Calu3 (cell line): ENCODE measurements at places on chromosomes 13 and 19. TPM values are rescaled to one million over a fixed set of nuclear protein-coding genes. Genes with fewer than 3 reads are reported as not detected.

- no peaks in the 10 kb centered on the region for H3K4me1 ChIP-seq
- no peak overlapping the region for H3K4me3 ChIP-seq
- H3K27me3 ChIP-seq: no peaks in the 10 kb centered on the region
- H3K27ac ChIP-seq: no peak overlapping the region
Measured at GRCh38 chr13:40076765-40077362, 421.4 kb downstream of the COG6 start.

DNA sequence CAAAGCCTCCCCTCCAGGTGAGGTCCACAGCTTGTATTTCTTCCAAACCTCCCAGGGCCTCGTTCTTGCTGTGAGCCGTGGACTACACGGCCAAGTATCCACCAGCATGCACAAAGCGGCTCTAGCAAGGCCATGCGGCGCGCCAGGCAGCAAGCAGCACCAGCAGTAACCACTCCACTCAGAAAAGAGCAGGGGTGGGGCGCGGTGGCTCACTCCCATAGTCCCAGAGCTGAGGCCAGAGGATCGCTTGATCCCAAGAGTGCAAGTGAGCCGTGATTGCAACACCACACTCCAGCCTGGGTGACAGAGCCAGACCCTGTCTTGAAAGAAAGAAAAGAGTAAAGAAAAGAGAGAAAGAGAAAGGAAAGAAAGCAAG lies 4.7 kb downstream of the CCDC8 start:
- peaks cover 62% of the 10 kb centered on the region for H3K27me3 ChIP-seq
- peaks cover 19% of the 10 kb centered on the region for H3K4me1 ChIP-seq
- no peak for DNase-seq
- H3K27ac ChIP-seq: no peak overlapping the region
- peaks cover 16% of the 10 kb centered on the region for H3K36me3 ChIP-seq
- H3K4me3 ChIP-seq: no peak overlapping the region

- no peaks in the 10 kb centered on the region for H3K27me3 ChIP-seq
- H3K4me1 ChIP-seq: no peaks in the 10 kb centered on the region
- DNase-seq: no peak
- no peak overlapping the region for H3K4me3 ChIP-seq
- peaks cover 31% of the 10 kb centered on the region for H3K36me3 ChIP-seq
Measured at GRCh38 chr19:2755448-2755705, 15.6 kb upstream of the SLC39A3 start.

DNA sequence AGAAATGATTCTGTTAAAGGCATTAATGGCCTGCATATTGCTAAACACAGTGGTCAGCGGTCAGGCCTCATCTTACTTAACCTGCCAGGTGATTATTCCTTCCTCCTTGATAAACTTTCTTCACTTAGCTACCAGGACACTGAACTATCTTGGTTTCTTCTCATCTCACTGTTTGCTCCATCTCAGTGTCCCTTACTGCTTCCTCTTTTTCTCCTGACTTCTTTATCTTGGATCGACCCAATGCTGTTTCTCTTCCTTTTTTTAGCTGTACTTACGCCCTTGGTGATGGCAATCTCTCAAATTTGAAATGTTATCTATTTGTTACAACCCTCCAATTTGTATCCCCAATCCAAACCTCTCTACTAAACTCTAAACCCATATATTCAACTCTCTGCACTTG lies 7.8 kb upstream of the CLC start:
- H3K4me1 ChIP-seq: no peaks in the 10 kb centered on the region
- H3K4me3 ChIP-seq: no peak overlapping the region
- H3K27ac ChIP-seq: no peak overlapping the region
- no peak for DNase-seq
- no peaks in the 10 kb centered on the region for H3K36me3 ChIP-seq
- H3K27me3 ChIP-seq: peaks cover 96% of the 10 kb centered on the region

- H3K36me3 ChIP-seq: peaks cover 16% of the 10 kb centered on the region
- H3K4me1 ChIP-seq: no peaks in the 10 kb centered on the region
- H3K27ac ChIP-seq: no peak overlapping the region
- H3K27me3 ChIP-seq: no peaks in the 10 kb centered on the region
- no peak for DNase-seq
- no peak overlapping the region for H3K4me3 ChIP-seq
Measured at GRCh38 chr19:7550987-7551761, 15.7 kb downstream of the PNPLA6 start.

DNA sequence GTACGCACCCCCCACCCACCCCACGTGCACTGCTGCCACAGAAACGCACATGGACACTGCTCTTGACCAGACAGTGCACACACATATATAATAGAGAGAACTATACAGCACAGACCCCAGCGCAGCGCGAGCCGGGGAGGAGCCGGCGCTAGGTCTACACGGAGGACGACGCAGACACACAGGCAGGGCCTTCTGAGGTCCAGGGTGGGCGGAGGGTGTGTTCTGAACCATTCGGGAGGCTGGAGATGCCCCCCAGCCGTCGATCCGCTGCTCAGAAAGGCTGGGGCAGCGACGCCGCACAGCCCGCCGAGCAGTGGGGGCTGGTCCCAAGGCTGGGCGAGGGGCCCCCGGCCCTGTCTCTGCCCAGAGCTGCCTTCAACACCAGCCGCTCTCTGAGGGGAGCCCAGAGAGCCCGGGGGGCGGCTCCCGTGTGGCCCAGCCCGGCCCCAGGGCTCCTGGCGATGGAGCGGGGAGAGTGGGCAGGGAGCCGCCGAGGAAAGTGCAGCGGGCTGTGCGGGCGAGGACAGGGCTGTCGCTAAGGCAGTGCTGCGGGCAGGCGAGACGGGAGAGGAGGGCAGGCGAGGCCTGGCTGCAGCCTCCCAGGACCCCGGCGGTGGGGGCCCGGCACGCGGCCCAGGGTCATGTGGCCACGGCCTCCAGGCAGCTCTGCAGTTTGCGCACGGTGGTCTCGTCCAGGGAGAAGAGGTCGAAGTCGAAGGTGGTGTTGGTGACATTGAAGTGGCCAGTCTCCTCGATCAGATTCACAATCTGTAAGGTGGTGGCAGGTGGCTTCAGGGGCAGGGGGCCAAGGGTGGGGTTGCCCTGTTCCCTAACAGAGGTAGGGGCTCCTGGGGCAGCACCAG lies 67.1 kb downstream of the MLLT1 start:
- no peak for DNase-seq
- H3K27ac ChIP-seq: no peak overlapping the region
- H3K4me1 ChIP-seq: no peaks in the 10 kb centered on the region
- no peaks in the 10 kb centered on the region for H3K27me3 ChIP-seq
- H3K36me3 ChIP-seq: peaks cover 8% of the 10 kb centered on the region
- H3K4me3 ChIP-seq: no peak overlapping the region

- no peak for DNase-seq
- H3K36me3 ChIP-seq: no peaks in the 10 kb centered on the region
- no peaks in the 10 kb centered on the region for H3K27me3 ChIP-seq
- no peak overlapping the region for H3K27ac ChIP-seq
Measured at GRCh38 chr19:13010038-13010991, 15.0 kb downstream of the NFIX start.

GRCh38 chr13:113584870-113585671 lies 518 bp downstream of the TFDP1 start:
- H3K27ac ChIP-seq: no peak overlapping the region
- H3K4me3 ChIP-seq: peak overlapping the region; percentile 79
- H3K27me3 ChIP-seq: no peaks in the 10 kb centered on the region
- DNase-seq: peak; percentile 0
- H3K36me3 ChIP-seq: peaks cover 13% of the 10 kb centered on the region

GRCh38 chr19:11092181-11092538 lies 2.9 kb downstream of the LDLR start:
- peaks cover 90% of the 10 kb centered on the region for H3K36me3 ChIP-seq
- H3K4me1 ChIP-seq: peaks cover 9% of the 10 kb centered on the region
- H3K27ac ChIP-seq: peak overlapping the region; percentile 91
- no peaks in the 10 kb centered on the region for H3K27me3 ChIP-seq
- no peak for DNase-seq

DNA sequence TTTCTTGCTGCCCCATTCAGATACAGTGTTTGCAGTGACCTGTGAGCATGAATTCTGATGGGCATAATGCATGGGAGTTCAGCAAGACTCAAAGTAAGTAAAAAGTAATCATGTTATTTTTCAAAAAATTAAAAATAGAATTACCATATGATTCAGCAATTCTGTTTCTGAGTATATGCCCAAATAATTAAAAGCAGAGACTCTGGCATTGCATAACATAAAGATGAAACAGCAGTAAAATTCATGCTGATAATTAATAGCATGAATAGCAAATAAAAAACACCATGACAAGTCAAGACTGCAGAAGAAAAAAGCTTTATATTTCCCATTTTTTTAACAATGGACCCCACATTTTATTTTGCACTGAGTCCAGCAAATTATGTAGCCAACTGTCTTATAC lies 21.3 kb downstream of the RNF6 start:
- H3K27ac ChIP-seq: no peak overlapping the region
- no peaks in the 10 kb centered on the region for H3K27me3 ChIP-seq
- no peaks in the 10 kb centered on the region for H3K36me3 ChIP-seq
- H3K4me3 ChIP-seq: no peak overlapping the region

- no peaks in the 10 kb centered on the region for H3K27me3 ChIP-seq
- no peaks in the 10 kb centered on the region for H3K36me3 ChIP-seq
- DNase-seq: no peak
- H3K4me3 ChIP-seq: no peak overlapping the region
- H3K27ac ChIP-seq: no peak overlapping the region
Measured at GRCh38 chr13:66427458-66427861, 802.7 kb downstream of the PCDH9 start.

The MBD3L2 gene
- total RNA-seq: not detected in 2 replicates

The NLRP4 gene
- total RNA-seq: not detected in 2 replicates

The PSG2 gene
- total RNA-seq: not detected in 2 replicates

The SLAIN1 gene
- 4.1 and 4.8 TPM in 2 replicates for total RNA-seq
